ENCODE measurements at places on chromosomes 3 and 15. TPM values are rescaled to one million over a fixed set of nuclear protein-coding genes. Genes with fewer than 3 reads are reported as not detected.

GRCh38 chr15:85718271-85718971 is 76.3 kb downstream of the KLHL25 start:
- no peaks in the 10 kb centered on the region for H3K4me1 ChIP-seq
- H3K36me3 ChIP-seq: peaks cover 51% of the 10 kb centered on the region
- H3K27me3 ChIP-seq: no peaks in the 10 kb centered on the region
- DNase-seq: no peak

Gene PRR20G
- total RNA-seq: not detected

DNA sequence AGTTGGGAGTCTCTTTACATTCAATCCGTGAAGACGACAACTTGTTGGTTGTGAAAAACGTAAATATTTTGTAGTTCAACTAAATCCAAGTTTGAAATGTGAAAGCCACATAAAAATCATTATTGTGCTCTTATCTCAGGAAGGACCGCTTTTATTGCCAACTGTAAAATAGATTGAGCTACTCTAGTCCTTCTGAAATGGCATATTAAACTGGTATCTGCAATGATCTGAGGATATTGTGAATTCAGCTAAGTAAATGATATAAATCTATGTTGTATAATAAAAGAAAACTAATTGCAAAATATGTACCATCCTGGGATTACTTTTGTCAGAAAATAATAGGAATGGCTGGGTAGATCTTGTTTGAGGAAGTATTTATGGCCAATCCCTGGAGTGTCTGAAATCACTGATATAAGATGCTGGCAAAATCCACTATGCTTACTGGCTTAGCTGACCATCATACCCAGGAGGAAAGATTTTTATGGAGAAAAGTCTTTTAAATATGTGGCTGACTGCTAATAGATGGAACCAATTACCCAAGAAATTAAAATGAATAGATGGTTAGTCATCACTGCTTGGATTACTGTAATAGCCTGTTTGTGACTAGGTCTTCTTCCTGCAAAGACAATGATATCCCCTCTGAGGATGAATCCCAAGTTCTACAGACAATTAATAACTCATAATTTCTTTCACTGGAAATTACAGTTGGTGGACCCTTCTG is 191.8 kb downstream of the SEMA6D start:
- no peak overlapping the region for H3K27ac ChIP-seq
- no peak for DNase-seq
- no peaks in the 10 kb centered on the region for H3K4me1 ChIP-seq

GRCh38 chr3:38578081-38578475 is 71.4 kb downstream of the SCN5A start:
- DNase-seq: no peak
- H3K27ac ChIP-seq: no peak overlapping the region
- no peaks in the 10 kb centered on the region for H3K36me3 ChIP-seq
- no peaks in the 10 kb centered on the region for H3K27me3 ChIP-seq
- H3K4me1 ChIP-seq: no peaks in the 10 kb centered on the region
- H3K4me3 ChIP-seq: no peak overlapping the region

- H3K27ac ChIP-seq: no peak overlapping the region
- DNase-seq: no peak
- H3K27me3 ChIP-seq: no peaks in the 10 kb centered on the region
- no peak overlapping the region for H3K4me3 ChIP-seq
- H3K36me3 ChIP-seq: no peaks in the 10 kb centered on the region
- peaks cover 13% of the 10 kb centered on the region for H3K4me1 ChIP-seq
These were observed 50.9 kb downstream of the MB21D2 start for GRCh38 chr3:192866804-192867203.

- no peak for DNase-seq
- H3K4me1 ChIP-seq: no peaks in the 10 kb centered on the region
- H3K4me3 ChIP-seq: no peak overlapping the region
- H3K36me3 ChIP-seq: no peaks in the 10 kb centered on the region
These were observed 7.3 kb upstream of the TRNT1 start for GRCh38 chr3:3119393-3119851.

Gene SI
- not detected for total RNA-seq

- no peak for DNase-seq
- H3K27me3 ChIP-seq: no peaks in the 10 kb centered on the region
- H3K27ac ChIP-seq: no peak overlapping the region
- H3K4me3 ChIP-seq: no peak overlapping the region
- no peaks in the 10 kb centered on the region for H3K4me1 ChIP-seq
- no peaks in the 10 kb centered on the region for H3K36me3 ChIP-seq
These were observed 113.8 kb downstream of the MITF start for GRCh38 chr3:69853027-69853426.
